ENCODE measurements at places on chromosomes 2 and 18.

DNA sequence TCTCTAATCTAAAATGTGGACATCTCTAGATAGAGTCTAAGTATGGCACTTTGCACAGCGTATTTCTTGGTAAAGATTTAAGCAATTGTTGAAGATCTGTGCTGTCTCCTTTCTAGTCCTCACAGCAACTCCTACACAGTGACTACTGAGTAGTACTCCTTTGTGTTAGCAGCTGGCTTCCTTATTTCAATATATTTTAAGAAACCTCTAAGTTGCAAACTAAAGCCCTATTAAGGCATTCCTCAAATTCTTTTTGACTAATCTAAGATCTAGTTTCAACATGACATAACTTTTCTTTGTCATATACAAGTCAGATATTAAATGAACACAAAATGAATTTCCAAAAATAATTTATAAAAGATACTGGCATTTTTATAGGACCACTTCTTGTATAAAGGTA, 121.8 kb upstream of the DNAJC10 start:
- DNase-seq: no peak

GRCh38 chr2:239667431-239667985, 266.7 kb upstream of the HDAC4 start:
- no peak for DNase-seq

GRCh38 chr18:57220480-57220879, 73.6 kb downstream of the BOD1L2 start:
- no peak for DNase-seq

DNA sequence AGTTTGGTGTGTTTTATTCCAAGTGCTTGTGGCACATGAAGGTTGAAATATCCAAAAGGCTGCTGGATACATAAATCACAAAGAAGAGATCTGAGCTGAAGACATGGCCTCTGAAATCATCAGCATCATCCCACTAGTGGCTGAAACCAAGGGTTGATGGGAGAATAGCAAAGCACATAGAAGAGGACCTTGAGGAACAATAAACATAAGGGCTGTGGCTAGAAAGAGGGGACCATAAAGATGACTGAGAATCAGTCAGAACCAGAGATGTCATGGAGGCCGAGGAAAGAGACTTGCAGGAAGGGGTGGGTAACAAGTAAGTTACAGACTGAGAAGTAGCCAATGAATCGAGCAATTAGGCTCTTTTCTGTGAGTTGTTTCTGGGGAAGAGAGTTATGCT, 116.8 kb downstream of the CDC42EP3 start:
- DNase-seq: no peak

DNA sequence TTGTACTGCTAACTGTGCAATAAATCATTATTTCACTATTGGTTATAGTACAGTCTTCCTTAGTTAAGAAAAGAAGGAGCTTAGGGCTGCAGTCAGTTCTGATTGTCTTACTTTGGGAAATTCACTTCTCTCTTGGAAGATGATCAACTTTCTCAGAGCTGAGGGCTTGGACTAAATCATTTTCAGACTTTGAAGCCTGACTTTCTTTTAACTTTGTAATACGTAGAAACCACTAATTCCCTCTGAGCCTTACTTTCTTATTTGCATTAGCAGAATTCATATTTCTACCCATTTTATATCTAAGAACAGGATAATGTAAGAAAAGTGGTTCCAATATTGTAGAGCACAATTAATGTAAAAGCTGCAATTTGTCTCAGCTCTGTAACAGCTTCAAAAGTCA, 386.4 kb downstream of the TRIB2 start:
- DNase-seq: no peak

DNA sequence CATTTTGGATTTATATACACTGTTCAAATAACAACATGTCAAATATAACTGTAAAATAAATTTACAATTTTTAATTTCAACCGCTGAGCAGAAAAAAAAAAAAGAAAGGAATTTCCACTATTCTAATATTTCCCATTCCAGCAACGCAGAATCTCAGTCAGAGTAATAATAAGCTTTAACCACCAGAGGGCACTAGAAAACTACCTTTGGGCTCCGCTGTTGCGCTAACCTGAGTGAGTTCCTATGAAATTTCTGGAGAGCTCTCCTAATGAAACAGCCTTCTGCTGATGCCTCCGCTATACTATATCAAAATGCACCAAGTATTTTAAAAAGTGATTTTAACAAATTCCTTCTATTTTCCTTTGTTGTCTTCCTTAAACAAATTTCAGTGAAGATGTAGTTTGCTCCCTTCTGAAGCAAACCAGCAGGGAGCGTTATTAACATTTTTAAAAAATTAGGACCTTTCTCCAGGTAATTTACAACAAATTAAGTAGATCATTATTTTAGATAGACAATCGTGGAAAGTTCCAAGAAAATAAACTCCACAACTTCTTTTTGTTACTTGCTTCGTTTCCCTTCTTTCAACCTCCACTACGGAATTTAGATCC, 23.0 kb downstream of the ERMN start:
- DNase-seq: no peak

DNA sequence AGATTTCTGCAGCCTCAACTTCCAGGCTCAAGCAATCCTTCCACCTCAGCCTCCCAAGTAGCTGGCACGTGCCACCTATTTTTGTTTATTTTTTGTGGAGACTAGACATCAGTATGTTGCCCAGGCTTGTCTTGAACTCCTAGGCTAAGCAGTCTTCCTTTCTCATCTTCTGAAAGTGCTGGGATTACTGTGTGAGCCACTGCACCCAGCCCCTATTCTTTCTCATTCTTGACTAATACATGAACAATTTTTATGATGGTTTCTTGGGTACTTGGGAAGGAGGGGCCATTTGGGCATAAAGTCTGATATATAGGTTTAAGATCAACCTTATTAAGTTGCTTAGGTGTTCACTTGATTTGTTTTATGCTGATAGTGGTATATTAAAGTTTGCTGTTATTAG, 26.2 kb downstream of the EPC2 start:
- no peak for DNase-seq

DNA sequence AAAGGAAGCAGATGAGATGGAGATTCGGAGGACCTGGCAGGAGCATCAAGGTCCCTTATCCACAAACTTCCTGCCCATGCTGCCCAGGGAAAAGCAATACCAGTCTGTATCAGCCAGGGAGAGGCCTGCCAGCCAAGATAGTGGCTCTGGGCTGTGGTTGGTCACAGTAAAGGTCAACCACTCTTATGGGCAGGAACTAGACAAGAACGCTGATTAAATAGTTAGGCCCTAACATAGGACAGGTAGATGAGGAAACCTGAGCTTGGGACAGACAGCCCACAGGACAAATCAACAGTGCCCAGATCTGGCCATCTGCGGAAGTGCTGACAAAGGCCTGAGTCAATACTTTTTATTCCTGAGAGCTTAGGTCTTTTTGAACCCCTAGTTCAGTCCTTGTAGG, 10.7 kb downstream of the PSTPIP2 start:
- DNase-seq: no peak

- no peak for DNase-seq
Measured at GRCh38 chr2:144935736-144936135, 415.8 kb upstream of the ZEB2 start.

DNA sequence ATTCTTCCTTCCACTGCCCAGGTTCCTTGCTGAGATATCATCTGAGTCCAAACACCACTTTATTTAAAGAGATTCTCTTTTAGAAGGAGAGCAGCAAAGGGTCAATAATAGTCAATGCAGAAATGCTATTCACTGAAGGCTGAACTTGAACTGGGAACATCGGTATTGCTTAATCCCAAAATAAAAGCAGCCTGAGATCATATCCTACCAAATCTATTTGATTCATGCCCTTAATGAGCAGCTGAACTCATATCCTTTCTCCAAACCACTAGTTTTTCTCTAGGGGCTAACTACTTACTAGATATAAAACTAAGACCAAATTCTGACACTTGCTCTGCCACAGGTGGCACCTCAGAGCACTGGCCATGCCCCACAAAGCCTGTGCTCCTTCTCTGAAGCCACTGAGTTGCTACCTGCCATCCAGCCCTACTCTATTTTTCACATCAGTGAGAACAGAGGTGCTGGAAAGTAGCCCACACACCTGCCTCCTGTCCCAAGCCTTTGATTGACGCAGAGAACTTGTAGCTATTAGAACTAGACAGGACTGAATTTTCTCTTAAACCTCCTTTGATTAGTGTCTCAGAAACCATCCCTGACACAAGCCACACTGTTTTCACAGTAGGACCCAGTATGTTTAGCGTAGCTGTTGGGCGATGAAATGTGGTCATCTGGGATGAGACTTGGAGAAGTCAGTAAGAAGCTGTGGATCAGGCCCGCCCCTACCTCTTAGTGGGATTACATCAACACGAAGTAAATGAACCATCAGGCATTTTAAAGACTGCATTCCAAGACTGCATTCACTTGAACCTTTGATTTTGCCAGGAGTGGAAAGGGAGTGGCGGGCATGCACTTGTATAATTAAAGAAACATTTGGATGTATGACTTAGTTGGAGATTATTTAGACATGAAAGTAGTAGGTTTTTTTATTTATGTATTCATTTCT, 124.3 kb downstream of the RBMS1 start:
- DNase-seq: no peak
